ENCODE measurements at places on chromosomes 2 and 18. TPM values are rescaled to one million over a fixed set of nuclear protein-coding genes. Genes with fewer than 3 reads are reported as not detected.

GRCh38 chr2:218290316-218291261 is 1.7 kb downstream of the TMBIM1 start:
- no peaks in the 10 kb centered on the region for H3K36me3 ChIP-seq
- H3K27ac ChIP-seq: peak overlapping the region; percentile 98
- no peaks in the 10 kb centered on the region for H3K27me3 ChIP-seq

DNA sequence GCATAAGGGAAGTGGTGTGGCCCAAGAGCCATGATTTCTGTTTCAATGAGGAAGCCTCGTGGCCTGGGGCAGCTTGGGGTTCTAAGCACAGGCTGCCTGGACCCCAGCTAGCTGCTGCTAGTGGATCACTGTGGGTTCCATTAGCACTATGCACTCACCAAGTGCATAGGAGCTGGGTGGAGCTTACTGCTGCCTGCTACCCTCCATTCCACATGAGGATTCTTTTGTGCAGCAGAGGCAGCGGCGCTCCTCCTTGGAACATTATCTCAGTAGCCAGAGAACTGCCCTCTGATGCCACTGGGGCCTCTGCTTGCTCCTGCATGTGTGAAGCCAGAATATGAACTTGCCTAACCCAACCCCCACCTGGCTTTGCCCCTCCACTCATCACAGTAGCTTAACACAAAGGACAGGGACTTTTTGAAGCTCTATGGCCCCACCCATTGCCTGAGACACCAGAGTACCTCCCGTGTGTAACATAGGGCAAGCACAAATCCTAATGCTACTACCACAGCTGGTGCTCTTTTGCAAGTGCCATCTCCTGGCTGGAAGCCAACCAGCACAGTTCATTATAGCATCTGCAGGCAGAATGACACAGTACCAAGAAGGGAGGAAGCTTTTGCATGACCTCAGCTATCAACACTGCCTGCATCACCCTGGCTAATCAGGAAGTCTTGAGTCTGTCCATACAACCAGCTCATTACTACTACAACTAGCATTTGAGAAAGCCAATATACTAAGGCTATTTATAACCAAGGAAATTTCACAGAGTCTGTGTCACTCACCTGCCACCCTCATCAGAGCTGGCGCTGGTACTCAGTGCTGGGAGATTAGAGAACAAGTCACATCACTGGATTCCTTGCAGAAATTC is 297.0 kb upstream of the GULP1 start:
- no peaks in the 10 kb centered on the region for H3K4me1 ChIP-seq
- H3K27me3 ChIP-seq: no peaks in the 10 kb centered on the region
- no peaks in the 10 kb centered on the region for H3K36me3 ChIP-seq
- no peak overlapping the region for H3K27ac ChIP-seq
- H3K4me3 ChIP-seq: no peak overlapping the region

DNA sequence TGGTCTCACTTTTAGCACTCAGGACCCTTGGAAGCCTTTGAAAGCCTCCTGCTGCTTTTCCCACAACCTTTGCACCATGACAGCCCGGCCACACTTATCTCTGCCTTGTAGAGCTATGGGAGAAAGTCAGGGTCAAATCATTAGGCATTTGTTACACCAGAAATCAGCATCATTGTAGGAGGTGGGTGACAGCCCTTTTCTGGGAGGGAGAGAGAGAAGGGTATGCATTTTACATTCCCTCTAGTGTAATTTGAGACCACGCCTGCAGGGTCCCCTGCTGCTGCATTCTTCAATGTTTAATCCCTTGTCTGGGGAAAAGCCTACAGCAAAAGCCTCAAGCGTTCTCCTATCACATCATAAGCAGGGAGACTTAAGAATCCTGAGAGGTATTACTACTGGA is 766.8 kb upstream of the FAM98A start:
- H3K4me1 ChIP-seq: no peaks in the 10 kb centered on the region
- H3K4me3 ChIP-seq: no peak overlapping the region
- H3K36me3 ChIP-seq: no peaks in the 10 kb centered on the region
- no peak overlapping the region for H3K27ac ChIP-seq

DNA sequence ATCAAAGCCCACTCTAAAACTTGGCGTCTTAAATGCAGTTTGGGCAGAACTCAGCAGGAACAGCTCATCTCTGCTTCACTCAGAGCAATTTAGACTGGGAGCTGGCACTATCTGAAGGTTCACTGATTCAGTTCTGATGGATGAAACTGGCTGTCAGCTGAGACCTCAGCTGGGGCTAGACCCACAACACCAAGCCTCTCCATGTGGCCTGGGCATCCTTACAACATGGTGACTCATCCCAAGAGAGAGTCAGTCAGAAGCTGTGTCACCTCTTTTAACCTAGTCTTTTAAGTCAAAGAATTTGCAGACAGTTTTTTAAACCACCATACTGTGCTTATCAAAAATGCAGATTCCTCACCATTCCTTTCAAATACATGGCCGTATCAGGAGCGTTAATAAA is 62.6 kb upstream of the ZNF397 start:
- no peak overlapping the region for H3K27ac ChIP-seq
- no peaks in the 10 kb centered on the region for H3K36me3 ChIP-seq
- no peaks in the 10 kb centered on the region for H3K27me3 ChIP-seq
- no peaks in the 10 kb centered on the region for H3K4me1 ChIP-seq

DNA sequence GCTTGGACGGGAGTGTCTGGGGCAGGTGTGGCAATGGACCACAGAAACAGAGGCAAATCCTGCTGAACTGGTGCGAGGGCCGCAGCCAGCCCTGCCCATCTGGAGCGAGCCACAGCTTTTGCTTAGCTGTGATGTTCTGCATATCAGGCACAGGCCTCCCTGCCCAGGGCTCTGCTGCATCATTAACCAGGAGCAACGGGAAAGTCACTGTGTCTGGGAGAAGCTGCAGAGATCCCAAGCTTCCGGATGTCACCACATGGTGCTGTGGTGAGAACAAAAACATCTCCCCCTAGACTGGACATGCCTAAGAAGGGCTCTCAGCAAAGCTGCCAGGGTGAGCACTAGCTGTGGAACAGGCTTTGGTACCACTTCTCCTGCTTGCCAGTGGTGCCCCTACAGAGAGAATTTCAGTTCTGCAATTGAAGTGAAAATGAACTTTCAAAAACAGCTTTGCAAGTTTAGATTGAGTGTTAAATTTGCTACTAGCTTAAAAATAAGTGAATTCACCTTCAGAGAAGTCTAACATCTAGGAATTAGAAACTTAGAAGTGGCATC is 172.9 kb upstream of the MYT1L start:
- no peaks in the 10 kb centered on the region for H3K4me1 ChIP-seq
- H3K27ac ChIP-seq: no peak overlapping the region
- no peak overlapping the region for H3K4me3 ChIP-seq

Gene AMER3
- not detected for total RNA-seq

Gene VPS54
- total RNA-seq: 17.2 TPM

Gene GTF2A1L
- 0.22 TPM for total RNA-seq

Gene FNDC4
- 13.9 TPM for total RNA-seq

Gene BMP10
- not detected for total RNA-seq

Data from esophagus squamous epithelium (tissue), 5 donors.